ENCODE measurements at places on chromosomes 7 and 10. TPM values are rescaled to one million over a fixed set of nuclear protein-coding genes. Genes with fewer than 3 reads are reported as not detected.

Gene DNAH11
- 1.3 TPM for total RNA-seq

- DNase-seq: no peak
Observed at GRCh38 chr7:96901822-96902445, 103.4 kb upstream of the DLX6 start.

GRCh38 chr10:91206837-91207474 is 13.5 kb upstream of the PCGF5 start:
- no peak for DNase-seq

Gene CFAP46
- 3.0 TPM for total RNA-seq

DNA sequence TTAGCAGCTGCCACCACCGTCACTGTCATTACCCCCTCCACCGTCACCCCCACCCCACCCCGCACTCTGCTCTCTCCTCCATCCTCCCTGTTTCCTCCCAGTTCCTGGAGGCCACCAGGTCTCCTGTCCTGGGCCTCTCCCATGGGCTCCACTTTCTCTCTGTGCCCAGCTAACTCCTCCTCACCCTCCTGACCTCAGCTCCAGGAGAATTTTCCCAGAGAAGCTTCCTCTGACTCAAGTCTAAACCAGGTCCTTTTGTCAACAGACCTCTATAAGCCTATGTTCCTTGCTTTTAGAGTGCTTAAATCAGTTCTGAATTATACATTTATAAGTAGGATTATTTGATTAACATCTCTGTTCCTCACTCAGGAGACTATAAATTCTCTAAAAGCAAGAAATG is 150.0 kb downstream of the ARHGAP12 start:
- DNase-seq: no peak

- no peak for DNase-seq
Observed at GRCh38 chr7:121390617-121391016, 5.5 kb downstream of the FAM3C start.

GRCh38 chr7:142089035-142089434 is 22.5 kb upstream of the MGAM2 start:
- no peak for DNase-seq

DNA sequence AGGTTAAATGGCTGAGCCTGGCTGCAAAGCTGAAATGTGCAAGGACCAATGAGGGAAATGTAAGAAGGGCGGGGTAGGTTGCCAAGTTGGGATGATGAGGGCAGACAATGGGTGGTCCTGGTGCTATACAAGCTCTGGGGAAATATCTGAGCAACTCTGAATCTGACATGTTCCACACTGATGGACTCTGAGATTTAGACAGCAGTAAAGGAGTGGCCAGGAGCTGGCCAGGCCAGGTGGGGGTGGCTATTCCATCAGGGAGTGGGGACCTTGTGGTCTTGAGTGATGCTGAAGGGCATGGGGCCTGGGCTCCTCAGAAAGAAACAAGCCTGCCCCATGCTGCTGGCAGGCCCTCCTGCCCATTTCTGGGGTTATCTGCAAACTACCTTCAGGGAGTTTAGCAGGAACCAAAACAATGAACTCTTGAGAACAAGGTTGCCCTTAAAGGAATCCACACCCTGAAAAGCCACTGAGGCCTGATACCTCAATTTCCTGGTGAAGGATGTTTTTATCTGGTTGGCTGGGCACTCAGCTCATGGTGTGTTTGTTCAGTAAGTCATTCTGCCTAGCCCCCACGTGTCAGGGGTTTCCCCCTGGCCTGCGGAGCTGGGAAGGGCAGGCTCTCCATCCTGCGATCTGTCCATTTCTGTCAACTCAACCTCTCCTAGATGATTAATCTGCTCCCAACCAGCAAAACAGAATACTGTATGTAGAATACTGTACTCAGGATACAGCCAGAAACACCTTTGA is 143.3 kb upstream of the TNS3 start:
- no peak for DNase-seq

GRCh38 chr10:58554316-58554715 is 41.6 kb downstream of the BICC1 start:
- DNase-seq: no peak

DNA sequence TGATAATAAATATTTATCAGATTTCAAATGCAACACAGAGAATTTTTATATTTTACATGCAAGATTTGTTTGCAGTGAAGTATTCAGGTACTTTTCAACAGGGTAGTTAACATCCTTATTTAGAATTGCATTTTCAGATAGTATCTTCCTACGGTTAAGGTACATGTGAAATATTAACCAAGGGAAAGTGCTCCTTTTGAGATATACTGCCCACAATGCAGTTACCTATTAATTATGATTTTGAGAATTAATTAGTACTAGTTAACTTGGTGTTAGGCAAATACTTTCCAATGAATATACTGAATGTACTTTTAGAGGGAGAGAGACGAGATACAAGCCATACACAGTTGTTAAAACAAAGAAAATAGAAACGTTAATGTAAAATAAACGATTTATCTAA is 206.2 kb upstream of the YAE1 start:
- DNase-seq: no peak

- no peak for DNase-seq
Observed at GRCh38 chr7:149753375-149754233, 19.8 kb downstream of the ZNF467 start.

Gene FZD1
- 4.7 TPM for total RNA-seq

Gene ZNF33B
- 11.3 TPM for total RNA-seq

Gene STOX1
- 0.11 TPM for total RNA-seq

Gene TRIP6
- total RNA-seq: 61.0 TPM

GRCh38 chr7:152869041-152869676 is 109.6 kb downstream of the ACTR3B start:
- DNase-seq: no peak

Gene GNAT3
- total RNA-seq: not detected

GRCh38 chr10:62815381-62816075 is 638 bp downstream of the EGR2 start:
- no peak for DNase-seq

GRCh38 chr7:51327287-51327717 is 10.7 kb upstream of the COBL start:
- no peak for DNase-seq

GRCh38 chr7:16051561-16052255 is 365.2 kb upstream of the MEOX2 start:
- no peak for DNase-seq

Gene CTAGE4
- 0.07 TPM for total RNA-seq

Gene ETV1
- 8.1 TPM for total RNA-seq

Gene SEMA3A
- total RNA-seq: 0.92 TPM

Gene OR2A12
- not detected for total RNA-seq

DNA sequence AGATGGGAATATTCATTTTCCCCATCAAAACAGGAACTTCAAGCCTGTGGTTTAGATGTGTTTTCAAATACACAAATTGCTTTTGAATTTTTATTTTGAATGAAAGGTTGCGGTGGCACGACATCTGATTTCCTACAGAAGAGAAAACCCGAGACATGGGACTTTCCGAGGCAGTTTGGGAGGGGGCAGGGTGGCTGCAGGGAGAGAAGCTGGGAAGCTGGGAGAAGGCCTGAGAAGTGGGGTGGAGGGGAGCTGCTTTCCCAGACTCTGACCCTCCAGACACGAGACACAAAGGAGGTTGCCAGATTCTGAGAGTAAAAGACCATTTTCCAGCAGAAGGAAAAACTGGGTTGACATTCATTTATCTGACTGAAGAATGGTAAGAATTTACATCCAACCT is 19.6 kb downstream of the TMEM176A start:
- no peak for DNase-seq

Gene PNLIPRP1
- not detected for total RNA-seq

DNA sequence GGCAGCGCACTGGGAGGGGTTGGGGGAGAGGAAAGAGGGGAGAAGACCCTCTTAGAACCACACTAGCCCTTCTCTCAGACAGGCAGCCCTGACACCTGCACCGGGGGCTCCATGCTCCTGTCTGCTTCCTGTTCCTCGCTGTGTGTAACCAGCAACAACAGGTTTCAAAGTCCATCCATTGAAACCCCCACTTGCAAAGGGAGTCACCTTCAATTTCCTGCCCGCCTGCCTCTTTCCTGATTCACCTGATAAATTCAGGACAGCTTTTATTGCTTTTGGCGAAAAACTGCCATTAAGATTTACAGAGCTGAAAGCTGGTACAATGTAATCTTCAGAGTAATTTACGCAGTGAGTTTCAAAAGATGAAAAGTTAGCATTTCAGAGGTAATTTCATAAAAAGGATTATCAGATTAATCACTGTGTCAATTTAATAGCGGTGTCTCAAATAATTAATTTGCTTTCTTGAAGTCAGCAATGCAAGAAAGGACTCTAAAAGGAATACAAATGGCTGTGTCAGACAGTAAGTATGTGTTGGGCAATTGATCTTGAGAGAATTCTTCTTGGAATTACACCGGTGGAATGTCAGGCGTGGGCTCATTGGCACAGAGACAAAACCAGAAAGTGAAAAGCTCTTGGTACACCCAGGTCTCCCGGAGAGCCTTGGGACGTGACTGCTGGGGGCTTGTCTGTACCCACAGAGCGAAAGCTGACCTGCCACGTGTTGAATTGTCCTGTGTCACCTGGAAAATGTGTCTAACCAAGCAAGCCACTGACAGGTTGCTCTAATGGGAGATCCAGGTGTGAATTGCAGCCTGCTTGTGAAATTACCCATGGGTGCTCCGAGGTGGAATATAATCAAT is 60.7 kb downstream of the TMEM209 start:
- DNase-seq: no peak

Measured in pulmonary artery endothelial cell (primary cell).